ENCODE measurements at places on chromosomes 5 and 9.

- DNase-seq = no peak
Observed at GRCh38 chr5:103428923-103429322, 133.7 kb downstream of the NUDT12 start.

GRCh38 chr9:6997330-6997729 lies 239.6 kb downstream of the KDM4C start:
- DNase-seq = no peak

GRCh38 chr5:61449804-61450492 lies 117.9 kb downstream of the ZSWIM6 start:
- peak; percentile 83 for DNase-seq

GRCh38 chr5:28548856-28549255 lies 1510.5 kb upstream of the CDH9 start:
- no peak for DNase-seq

- no peak for DNase-seq
Observed at GRCh38 chr5:60463179-60463868, 236.6 kb downstream of the DEPDC1B start.

GRCh38 chr5:39223565-39224156 lies 4.3 kb upstream of the FYB1 start:
- DNase-seq = no peak

GRCh38 chr5:14323466-14323865 lies 180.3 kb downstream of the TRIO start:
- no peak for DNase-seq

DNA sequence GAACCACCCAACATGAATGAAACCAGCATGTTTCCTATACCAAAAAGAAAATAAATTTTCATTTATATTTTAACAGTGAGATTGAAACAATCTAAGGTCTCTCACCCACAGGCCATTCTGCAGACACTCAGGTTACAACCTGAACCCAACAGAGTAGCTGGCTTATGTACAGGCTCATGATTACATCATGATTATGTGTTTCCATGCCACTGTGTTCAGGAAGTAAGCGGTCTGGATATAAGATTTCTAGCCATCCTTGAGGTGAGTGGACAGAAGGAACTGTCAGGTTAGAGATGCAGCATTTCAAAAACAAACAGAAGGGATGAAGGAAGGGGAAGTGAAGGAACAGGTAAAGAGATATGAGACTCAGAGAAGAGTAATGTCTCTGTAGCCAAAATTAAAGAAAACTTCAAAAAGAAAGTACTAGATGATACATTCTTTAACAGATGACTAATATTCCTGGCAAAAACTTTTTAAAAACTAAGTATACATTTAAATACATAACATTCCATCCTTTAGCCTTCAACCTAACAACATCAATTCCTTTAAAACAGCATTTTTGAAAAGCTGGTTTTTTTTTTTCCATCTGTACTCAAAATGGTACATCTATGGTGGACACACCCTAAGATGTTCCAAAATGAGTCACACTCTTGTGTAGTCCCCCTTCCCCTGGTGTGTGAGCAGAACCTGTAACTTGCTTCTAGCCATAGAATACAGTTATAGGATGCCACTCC lies 119.8 kb downstream of the LPAR1 start:
- no peak for DNase-seq

DNA sequence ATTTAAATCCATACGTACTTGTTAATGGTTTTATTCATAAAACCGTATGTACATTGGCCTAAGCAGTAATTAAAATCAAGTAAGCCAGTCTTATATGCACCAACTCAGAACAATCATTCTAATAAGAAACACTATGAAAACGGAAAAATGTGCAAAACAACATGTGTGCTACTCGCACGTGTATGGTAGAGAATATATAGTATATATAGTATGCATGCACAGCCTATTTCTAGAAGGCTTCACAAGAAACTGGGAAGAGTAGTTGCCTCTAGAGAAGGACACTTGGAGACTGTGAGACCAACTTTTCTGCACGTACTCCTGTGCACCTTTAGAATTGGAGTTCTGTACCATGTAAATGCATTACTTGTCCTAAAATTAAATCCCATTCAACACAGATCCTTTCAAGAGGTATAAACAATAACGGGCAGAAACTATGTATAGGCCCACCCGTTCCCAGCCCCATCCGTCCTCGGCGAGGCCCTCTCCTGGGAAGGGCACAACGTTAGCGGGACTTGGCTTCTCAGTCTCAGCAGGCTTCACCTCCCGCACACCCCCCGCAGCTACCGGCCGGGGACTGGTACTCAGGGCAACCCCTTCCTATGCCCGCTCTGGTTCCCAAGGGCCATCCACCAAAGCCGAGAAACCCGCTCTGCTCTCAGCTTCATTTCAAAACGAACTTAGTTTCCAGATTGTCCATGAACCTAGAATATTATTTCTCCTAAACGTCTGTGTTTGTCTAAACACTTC lies 2.0 kb downstream of the CDC14B start:
- no peak for DNase-seq

DNA sequence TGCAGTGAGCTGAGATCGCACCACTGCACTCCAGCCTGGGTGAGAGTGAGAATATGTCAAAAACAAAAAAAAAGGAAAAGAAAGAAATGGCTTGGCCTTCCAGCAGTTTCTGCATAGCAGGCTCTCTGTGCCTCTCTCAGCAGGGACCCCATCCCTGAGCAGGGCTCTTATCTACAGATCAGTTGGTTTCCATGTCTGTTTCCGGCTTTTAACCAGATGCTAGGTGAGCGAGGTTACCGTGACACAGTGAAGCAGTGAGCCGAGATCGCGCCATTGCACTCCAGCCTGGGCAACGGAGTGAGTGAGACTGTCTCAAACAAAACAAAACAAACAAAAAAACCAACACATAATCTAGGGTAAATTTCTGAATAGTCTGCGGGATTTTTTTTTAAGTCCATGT lies 51.4 kb downstream of the COL5A1 start:
- DNase-seq = peak; percentile 16

DNA sequence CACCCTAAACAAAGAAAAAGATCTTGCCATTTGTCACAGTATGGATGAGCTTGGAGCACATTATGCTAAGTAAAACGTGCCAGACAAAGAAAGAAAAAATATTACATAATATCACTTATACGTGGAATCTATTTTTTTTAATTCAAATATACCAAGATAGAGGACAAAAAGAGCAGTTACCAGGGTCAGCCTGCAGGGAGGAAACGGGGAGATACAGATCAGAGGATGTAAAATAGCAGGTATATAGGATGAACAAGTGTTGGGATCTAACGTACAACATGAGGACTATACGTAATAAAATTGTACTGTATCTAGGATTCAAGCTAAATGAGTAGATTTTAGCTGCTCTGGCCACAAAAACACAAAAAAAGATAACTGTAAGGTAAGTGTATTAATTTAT lies 247.5 kb downstream of the TMEM161B start:
- no peak for DNase-seq

DNA sequence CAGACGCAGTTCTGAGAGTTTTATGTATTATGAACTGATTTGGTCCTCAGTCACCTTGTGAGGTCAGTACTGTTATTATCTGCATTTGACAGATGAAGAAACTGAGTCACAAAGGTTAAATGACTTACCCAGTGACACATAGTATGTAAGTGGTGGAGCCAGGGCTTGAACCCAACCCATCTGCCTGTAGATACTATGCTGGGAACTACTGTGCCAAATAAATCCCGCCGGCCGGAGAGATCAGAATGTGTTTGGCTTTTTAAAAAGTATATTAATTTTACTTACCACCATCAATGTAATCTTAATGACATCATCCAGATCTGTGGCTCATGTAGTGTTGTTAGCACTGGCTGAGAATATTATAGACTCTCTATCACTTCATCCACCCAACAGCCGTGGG lies 80.8 kb downstream of the ZNF618 start:
- no peak for DNase-seq

DNA sequence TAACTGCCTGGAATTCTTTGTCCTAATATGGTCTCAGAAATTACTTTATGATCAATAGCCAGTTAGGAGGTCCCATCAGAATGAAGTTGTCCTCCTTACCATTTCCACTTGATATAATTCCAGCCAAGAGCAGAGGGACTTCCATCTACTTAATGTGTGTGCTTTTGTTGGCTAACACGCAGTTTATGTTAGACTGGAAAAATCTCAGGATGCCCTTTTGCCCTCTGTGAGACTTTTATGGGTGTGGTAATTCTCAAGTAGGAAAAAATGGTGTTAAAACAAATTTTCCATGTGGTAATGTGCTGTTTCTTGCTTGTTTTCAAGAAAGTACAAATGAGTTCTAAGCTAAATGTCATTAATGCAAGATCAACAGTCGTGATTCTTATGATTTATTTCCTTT lies 327.1 kb downstream of the MTRR start:
- no peak for DNase-seq

DNA sequence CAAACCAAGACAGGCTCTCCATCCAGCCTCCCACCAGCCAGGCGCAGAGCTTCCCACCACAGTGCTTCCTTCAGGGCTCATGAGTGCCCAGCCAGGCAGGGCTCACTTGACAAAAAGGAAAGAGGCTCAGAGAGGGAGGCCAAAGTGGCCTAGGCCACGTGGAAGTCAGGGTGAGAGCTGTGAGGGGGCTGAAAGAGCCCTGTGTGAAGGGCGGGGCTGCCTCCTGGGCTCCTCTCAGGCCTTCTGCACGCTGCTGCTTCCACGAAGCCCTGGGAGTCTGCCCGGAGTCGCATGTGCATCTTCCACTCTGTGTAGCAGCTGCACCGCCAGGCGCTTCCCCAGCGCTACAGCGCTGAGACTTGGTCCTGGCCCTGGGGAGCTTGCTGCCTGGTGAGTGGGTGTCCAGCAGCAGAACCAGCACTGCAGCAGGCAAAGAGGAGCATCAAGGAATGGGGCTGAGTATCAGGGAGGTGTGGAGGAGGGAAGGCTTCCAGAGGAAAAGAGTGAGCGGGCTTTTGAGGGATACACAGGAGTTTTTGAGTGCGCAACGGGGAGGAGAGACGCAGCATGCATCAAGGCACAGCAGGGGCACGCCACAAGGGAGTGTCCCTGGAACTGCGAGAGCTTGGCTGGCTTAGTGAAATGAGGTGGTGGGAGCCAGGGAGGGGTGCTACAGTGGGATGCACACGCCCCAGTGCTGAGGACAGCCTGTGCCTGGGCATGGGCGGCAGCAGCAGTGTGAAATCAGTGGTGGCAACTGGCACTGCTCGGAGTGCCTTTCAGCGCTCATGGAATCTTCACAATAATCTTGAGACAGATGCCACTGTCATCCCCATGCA lies 178.0 kb downstream of the GAPVD1 start:
- no peak for DNase-seq

- peak; percentile 67 for DNase-seq
Observed at GRCh38 chr9:71638627-71639026, 129.7 kb downstream of the CEMIP2 start.

GRCh38 chr9:31733166-31733565 lies 651.3 kb upstream of the ACO1 start:
- no peak for DNase-seq

DNA sequence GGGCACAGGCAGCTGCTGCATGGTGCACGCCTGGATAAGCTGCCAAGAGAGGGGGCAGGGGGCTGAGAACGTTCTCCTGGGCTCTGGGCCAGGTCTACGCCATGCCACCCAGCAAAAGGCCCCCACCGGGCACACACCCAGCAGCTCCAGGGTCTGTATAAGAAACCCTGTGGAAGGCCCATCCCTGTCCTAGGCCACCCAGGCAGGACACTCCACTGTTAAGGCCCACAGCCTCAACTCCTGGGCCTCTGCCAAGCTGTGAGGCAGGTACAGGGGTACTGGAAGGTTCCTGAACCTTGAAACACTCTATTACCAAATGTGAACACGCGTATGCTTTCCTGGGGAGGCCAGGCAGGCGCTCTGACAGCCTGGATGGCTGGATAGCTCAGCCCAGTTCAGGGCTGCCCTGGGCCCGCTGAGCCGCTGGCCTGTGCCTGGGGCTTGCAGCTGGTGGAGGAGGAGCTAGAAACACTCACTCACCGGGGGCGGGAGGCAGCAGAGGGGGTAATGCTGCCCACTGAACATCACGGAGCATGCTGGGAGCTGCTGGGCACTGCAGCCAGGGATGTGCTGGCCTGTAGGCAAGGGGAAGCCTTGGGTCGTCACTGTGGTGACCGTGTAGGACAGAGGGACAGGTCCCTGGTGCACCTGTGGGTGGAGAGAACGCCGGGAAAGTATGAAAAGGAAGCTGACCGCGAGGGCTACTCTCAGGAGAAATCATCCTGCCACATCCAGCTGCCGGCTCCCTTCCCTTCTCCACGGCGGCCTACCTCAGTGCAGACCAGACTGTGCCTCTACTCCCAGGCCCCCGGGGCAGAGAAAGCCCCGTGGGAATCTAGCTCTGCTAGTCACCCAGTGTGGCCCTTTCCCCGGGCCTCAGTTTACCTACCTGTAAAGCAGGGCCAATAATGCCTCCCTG lies 6.0 kb downstream of the RNF44 start:
- DNase-seq = peak; percentile 16

GRCh38 chr9:94111446-94111845 lies 27.2 kb downstream of the PTPDC1 start:
- DNase-seq = no peak

GRCh38 chr5:150311015-150311692 lies 8.4 kb upstream of the ARSI start:
- no peak for DNase-seq

DNA sequence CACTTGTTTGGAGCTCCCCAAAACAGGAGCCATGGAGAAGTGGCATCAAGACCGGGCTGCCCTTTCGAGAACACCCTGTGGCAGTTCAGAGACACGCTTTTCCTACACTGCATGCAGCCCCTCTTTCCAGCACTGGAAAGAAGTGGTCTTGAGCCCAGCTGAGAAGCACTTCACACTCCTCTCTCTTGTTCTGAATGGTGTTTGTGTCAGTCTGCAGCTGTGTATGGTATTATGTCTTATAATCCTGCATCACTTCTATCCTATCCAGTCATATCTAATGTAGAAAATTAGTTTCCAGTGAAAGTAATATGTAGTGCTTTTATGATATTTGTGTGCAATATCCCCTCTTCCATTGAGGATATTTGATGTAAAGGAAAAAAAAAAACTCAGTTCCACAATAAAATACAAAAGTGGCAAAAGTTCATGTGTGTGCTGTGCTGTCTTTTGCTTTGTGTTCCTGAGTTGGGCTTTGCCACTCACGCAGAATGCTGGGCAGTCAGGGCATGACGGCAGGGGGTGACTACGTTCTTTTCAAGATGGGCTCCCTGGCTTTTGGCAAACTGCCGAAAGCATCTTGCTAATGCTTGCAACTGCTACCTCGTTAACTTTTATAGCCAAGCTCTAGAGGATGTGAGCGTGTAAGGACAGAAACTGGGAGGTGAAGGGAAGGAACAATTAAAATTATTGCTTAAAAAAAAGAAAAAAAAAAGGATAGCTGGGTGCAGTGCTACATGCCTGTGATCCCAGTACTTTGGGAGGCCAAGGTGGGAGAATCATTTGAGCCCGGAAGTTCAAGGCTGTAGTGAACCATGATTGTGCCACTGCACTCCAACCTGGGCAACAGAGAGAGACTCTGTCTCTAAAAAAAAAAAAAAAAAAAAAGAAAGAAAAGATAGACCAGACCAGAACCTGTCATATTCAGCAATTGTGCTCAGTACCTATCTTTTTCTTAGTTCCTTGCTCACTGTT lies 102.2 kb downstream of the MAP1B start:
- DNase-seq = peak; percentile 83

DNA sequence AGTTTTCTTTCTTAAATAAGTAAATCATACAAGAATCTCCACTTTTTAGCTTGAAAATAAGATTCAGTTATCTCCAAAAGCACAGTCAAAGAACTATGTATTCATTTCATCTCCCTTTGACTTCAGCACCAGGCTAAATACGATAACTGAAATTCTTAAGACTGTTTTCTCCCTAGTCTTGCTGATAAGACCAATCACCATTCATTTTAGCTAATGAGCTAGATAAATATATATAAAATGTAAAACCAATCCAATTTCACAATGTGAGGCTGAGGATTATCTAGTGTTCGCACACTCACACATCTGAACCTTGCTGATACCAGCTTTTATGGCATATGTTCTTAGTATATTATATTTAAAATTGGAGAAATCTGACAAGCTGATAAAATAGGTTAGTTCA lies 17.3 kb upstream of the ZNF622 start:
- no peak for DNase-seq
